ENCODE measurements at places on chromosomes 4 and X. TPM values are rescaled to one million over a fixed set of nuclear protein-coding genes. Genes with fewer than 3 reads are reported as not detected.

The UGT2B7 gene
- not detected for total RNA-seq

The RAB39B gene
- 0.84 TPM for total RNA-seq

The PIN4 gene
- 12.5 TPM for total RNA-seq

The MTNR1A gene
- not detected for total RNA-seq

The HMGB3 gene
- 4.5 TPM for total RNA-seq

The CXCL9 gene
- total RNA-seq: 0.84 TPM

DNA sequence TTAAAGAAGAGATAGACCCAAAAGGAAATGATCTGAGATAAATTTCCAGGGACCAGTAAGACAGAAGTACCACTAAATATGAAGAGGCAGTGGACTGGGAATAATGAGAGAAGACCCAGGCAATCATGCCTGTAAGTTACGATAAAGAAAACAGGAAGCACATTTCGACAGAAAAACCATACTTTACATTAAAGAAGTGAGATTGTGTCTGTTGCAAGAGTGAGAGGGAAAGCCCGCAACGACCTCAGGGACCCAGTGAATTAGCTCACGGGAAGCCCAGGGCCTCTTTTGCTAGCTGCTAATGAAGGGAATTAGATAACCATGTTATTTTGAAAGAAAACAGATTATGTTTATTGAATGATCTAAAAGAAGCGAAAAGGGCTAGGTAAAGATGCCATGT lies 28.9 kb upstream of the ACSL1 start:
- H3K4me3 ChIP-seq: no peak overlapping the region
- no peaks in the 10 kb centered on the region for H3K4me1 ChIP-seq
- DNase-seq: no peak

DNA sequence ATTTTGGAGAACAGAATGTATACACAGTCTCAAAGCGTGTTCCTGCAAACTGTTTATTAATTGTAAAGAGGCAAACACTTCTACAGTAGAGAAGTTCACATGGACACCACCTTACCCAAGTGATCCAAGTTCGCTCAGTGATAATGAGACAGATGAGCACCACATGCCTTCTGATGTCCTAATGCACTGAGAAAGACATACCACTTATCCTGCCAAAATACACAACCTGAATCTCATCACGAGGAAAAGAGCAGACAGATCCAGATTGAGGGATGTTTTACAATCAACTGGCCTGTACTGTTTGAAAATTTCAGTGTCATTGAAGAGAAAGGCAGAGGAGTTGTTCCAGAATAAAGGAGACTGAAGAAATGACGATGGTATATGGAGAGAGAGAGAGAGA lies 12.4 kb downstream of the PPEF1 start:
- no peak overlapping the region for H3K27ac ChIP-seq
- H3K4me1 ChIP-seq: no peaks in the 10 kb centered on the region
- H3K27me3 ChIP-seq: no peaks in the 10 kb centered on the region
- H3K4me3 ChIP-seq: no peak overlapping the region
- DNase-seq: no peak

GRCh38 chr4:130031858-130032257 lies 935.9 kb downstream of the C4orf33 start:
- H3K36me3 ChIP-seq: no peaks in the 10 kb centered on the region
- H3K4me3 ChIP-seq: no peak overlapping the region
- H3K4me1 ChIP-seq: no peaks in the 10 kb centered on the region
- DNase-seq: no peak
- no peaks in the 10 kb centered on the region for H3K27me3 ChIP-seq
- no peak overlapping the region for H3K27ac ChIP-seq

DNA sequence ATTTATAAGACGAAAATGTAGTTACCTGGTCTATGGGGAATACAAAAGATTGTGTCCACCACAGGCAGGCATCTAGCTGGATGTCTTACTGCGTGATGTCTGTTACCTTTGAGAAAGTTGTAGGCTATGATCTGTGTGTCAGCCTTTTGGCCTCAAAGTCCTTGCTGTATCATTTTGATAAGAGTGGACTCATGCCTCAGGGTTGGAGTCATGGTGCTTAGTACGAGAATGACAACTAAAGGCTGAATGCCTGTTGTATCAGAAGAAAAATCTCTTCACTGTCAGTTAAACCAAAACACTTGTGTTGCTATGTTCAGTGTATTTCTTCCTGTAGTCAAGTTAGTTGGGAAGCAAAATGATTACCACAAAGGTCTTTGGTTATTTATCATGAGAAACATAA lies 226.2 kb downstream of the ARHGAP10 start:
- DNase-seq: no peak
- H3K27me3 ChIP-seq: no peaks in the 10 kb centered on the region
- peaks cover 14% of the 10 kb centered on the region for H3K4me1 ChIP-seq
- H3K27ac ChIP-seq: no peak overlapping the region

DNA sequence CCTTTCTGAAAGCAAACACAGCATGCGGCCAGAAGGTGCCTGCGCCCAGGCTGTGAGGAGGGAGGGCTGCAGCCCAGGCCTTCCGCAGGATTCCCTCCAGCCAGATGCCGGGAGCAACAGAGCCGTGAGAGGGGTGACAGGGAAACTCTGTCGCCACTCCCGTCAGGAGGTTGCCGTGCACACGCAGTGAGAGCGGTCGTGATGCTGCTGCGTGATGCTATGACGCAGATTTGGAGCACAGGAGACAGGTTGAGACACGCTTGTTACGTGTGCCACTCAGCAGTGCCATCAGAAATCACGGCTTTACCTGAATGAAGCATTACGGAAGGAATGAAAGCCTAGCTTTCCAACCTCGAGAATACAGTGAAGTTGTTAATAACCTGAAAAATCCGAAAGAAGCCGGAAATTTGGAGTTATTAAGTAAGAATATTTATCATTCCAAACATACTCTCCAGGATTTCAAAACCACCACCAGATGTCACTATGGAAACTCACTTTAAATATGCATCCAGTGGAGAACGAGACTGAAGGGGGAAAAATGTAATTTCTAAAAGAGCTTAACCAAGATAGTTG lies 54.4 kb downstream of the FAT1 start:
- no peak overlapping the region for H3K27ac ChIP-seq
- no peaks in the 10 kb centered on the region for H3K4me1 ChIP-seq
- DNase-seq: no peak
- peaks cover 5% of the 10 kb centered on the region for H3K36me3 ChIP-seq
- no peaks in the 10 kb centered on the region for H3K27me3 ChIP-seq

- no peak overlapping the region for H3K4me3 ChIP-seq
- no peaks in the 10 kb centered on the region for H3K36me3 ChIP-seq
- peaks cover 62% of the 10 kb centered on the region for H3K4me1 ChIP-seq
- no peak for DNase-seq
- H3K27me3 ChIP-seq: no peaks in the 10 kb centered on the region
These were observed 4.1 kb downstream of the CAMK2D start for GRCh38 chr4:113757486-113757885.

DNA sequence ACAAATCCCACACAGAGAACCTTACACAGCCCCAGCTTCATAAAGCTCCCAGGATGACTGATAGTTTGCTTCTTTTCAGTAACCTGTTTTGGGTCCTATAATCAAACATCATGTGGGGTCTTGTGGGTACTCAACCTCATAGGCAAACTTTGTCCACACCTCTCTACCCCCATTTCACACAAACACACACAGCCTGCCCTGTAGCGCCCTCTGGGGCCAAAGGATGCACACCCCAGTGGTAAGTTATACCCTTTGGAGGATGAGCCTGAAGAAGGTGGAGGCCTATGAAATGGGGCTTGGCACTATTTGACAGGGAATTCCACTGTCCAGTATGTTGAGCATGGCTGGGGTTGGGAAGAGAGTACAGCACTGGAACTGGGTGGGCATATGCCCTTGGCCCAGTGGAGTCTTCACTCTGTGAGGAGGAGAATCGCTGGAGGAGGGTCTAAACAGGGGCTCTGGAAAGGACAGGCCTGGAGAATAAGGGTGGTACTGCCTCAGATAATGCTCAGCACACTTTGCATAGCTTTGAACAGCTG lies 30.5 kb upstream of the COL25A1 start:
- H3K27me3 ChIP-seq: no peaks in the 10 kb centered on the region
- no peak for DNase-seq
- H3K4me1 ChIP-seq: no peaks in the 10 kb centered on the region
- H3K27ac ChIP-seq: no peak overlapping the region
- no peaks in the 10 kb centered on the region for H3K36me3 ChIP-seq

- peak; percentile 71 for DNase-seq
- H3K4me1 ChIP-seq: peaks cover 31% of the 10 kb centered on the region
- no peaks in the 10 kb centered on the region for H3K36me3 ChIP-seq
- H3K27me3 ChIP-seq: no peaks in the 10 kb centered on the region
These were observed 6.9 kb downstream of the PJA1 start for GRCh38 chrX:69158166-69158980.

GRCh38 chr4:100461807-100462605 lies 55.8 kb downstream of the EMCN start:
- H3K4me3 ChIP-seq: no peak overlapping the region
- H3K36me3 ChIP-seq: no peaks in the 10 kb centered on the region
- no peaks in the 10 kb centered on the region for H3K4me1 ChIP-seq
- H3K27ac ChIP-seq: no peak overlapping the region
- DNase-seq: no peak
- no peaks in the 10 kb centered on the region for H3K27me3 ChIP-seq

DNA sequence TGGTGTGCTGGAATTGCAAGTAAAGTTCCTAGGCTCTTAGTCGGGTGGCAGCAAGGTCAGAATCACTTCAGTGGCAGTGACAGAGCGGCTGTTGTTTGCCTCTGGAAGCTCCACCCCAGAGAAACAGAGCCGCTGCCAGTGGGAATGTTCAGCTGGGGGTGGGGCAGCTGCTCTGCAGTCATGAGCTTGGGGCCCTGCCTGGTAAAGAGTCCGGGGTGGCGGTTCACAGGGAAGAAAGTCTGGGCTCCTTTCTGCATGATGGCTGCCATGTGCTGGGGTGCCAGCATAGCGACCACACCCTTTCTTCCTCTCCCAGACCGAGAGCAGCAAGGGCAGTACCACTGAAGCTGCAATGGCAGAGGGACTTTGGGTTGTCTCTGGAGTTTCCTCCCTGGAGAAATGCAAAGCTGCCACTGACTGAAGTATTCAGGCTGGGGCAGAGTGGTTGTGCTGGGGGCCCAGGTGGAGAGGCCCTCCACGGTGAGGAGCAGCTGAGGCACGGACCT lies 108.8 kb upstream of the CENPE start:
- peaks cover 19% of the 10 kb centered on the region for H3K4me1 ChIP-seq
- peak overlapping the region; percentile 87 for H3K27ac ChIP-seq
- H3K36me3 ChIP-seq: no peaks in the 10 kb centered on the region

DNA sequence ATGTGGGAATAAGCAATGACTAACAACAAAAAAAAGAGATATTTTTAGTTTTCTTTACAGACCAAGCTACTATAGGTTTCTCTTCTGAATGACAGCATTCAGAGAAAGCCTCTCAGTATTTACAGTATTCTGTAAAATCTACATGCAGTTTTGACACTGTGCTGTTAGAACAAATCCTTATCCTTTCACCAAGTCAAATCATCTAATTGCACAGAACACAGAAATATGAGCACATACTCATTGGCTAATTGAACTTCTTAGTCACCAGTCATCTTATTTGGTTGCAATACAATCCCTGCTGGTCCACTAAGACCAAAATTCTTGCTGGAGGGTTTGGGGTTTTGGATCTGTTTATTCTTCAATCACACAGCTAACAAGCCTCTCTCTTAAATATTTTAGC lies 5.7 kb downstream of the ACOT9 start:
- H3K27ac ChIP-seq: no peak overlapping the region
- H3K4me1 ChIP-seq: no peaks in the 10 kb centered on the region
- H3K36me3 ChIP-seq: peaks cover 5% of the 10 kb centered on the region
- no peaks in the 10 kb centered on the region for H3K27me3 ChIP-seq

DNA sequence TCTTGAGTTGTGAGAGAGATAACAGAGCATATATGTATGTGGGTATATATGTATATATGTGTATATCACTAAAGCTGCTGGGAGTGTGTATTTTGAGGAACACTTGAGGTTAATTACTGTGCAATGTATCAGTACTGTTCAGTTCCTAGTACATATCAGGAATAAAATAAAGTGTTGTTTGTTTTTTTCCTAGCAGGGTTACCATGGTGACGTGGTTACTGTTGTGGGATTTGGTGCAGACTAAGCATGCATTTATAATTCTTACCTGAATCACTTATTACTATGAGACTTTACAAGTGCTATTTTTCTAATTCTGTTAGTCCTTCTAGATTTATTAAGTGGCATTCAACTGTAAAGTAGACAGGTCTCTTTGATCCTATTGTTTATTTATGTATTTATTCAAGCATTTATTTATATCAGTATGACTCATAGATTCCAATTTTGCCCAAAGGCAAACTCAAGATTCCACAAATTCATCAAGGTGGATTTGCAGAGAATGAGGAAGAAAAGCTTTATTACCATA lies 26.9 kb upstream of the BEX4 start:
- no peaks in the 10 kb centered on the region for H3K27me3 ChIP-seq
- H3K4me3 ChIP-seq: no peak overlapping the region
- H3K27ac ChIP-seq: no peak overlapping the region
- no peak for DNase-seq

GRCh38 chr4:105587841-105588240 lies 35.4 kb downstream of the ARHGEF38 start:
- no peak overlapping the region for H3K4me3 ChIP-seq
- no peak overlapping the region for H3K27ac ChIP-seq
- no peaks in the 10 kb centered on the region for H3K27me3 ChIP-seq
- DNase-seq: no peak

- no peaks in the 10 kb centered on the region for H3K4me1 ChIP-seq
- H3K36me3 ChIP-seq: no peaks in the 10 kb centered on the region
- DNase-seq: no peak
- H3K27me3 ChIP-seq: no peaks in the 10 kb centered on the region
These were observed 205.1 kb downstream of the PPP3CA start for GRCh38 chr4:101142259-101142658.

GRCh38 chrX:45842926-45843315 lies 642.2 kb upstream of the DIPK2B start:
- H3K4me3 ChIP-seq: no peak overlapping the region
- H3K4me1 ChIP-seq: no peaks in the 10 kb centered on the region
- DNase-seq: no peak
- no peaks in the 10 kb centered on the region for H3K36me3 ChIP-seq

DNA sequence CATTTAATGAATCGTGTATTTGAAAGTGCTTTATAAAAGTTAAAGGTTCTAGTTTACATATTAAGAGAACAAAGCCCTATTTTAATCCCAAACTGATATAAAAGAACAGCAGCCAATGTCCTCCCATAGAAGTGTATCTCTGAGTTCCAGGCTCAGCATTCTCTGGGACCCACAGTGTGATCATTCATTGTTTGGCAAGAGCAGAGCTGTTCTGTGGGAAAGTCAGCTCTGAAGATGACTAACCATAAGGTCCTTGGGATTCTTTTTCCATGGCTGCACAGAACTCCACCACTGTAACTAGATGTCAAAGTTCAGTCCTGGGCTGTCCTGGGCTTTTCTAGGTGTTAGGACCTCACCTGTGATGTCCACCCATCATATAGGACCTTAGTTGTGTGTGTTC lies 157.0 kb upstream of the TLL1 start:
- no peak overlapping the region for H3K4me3 ChIP-seq
- no peaks in the 10 kb centered on the region for H3K36me3 ChIP-seq
- no peaks in the 10 kb centered on the region for H3K27me3 ChIP-seq
- DNase-seq: no peak
- H3K27ac ChIP-seq: no peak overlapping the region
